ENCODE measurements at places on chromosomes 16 and 17. TPM values are rescaled to one million over a fixed set of nuclear protein-coding genes. Genes with fewer than 3 reads are reported as not detected.

DNA sequence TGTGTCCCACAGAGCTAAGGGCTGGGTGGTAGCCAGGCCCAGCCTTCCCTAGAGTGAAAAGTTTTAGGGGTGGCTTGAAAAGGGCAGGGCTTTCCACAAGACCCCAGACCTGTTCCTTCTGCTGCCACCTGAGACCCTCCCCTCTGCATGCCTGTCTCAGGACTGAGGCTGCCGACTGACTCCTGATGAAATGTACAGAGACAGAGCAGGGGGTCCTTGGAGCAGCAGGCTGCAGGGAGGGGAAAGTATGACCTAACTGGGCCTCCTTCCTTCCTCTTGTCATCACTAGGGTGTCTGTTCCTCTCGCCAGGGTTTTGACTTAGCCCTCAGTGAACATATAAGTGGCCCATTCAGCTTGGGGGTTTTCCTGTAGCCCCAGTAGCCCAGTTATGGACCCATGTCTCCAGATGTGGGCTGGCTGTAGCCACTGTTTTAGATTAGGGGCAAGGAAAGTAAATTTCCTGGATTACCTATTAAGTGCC lies 14.9 kb upstream of the NFATC3 start:
- DNase-seq = no peak

- no peak for DNase-seq
Measured at GRCh38 chr16:181565-182021, 1.3 kb downstream of the HBQ1 start.

ORMDL3 gene
- total RNA-seq = 57.6 TPM

TNFRSF17 gene
- total RNA-seq = not detected

CCL14 gene
- total RNA-seq = 19.5 TPM

GRCh38 chr16:4247460-4247784 lies 5.5 kb upstream of the SRL start:
- no peak for DNase-seq

DNA sequence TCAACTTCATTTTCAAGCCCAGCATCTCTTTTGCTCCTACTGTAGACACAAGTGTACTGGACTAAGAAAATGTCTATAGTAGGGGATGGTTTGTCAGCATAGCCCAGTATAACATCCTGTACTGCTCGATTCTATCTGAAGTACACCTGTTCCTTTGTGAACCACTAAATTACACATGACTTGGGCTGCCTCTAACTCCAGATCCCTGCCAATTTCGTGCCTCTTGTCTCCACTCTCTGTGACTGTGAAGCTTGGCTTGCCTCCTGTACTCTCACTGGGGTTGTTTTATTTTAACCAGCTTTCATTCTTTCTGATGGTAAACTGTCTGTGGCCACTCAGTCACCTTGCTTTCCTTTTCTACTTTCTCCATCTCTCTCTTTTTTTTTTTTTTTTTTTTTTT lies 24.5 kb downstream of the GFOD2 start:
- no peak for DNase-seq
